ENCODE measurements at places on chromosomes 7 and 10.

DNA sequence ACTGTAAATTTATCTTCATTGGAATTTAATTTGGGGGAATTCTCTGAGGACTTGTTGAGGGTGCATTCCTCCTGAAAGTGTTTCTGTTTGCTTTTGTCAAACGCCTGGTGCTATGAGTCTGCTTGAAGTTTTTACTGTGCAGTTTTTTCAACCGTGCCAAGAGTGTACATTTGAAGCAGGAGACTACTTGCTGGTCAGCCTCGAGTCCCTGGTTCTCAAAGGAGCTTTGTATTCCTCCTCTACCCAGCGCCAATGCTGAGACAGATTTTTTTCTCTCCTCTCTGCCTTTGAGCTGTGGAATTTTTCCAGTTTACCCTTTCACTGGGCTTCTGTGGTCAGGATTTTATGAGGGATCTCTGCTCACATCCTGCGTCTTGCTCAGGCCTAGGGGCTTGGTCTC is 62.1 kb downstream of the NPY start:
- no peak for DNase-seq

DNA sequence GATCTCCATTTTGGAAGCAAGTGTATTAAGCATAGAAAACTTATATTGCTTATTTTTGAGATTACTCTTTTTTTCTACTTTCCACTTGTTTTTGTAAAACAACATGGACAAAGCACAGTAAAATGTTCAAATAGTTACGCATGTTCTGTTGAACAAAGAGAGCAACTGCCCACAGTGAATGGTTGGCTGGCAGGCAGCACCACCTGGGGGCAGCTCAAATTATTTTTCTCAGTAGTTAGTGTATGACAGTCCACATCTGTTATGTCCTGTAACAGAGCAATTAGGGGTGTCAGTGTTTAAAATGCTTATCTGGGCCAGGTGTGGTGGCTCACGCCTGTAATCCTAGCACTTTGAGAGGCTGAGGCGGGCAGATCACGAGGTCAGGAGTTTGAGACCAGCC is 46.1 kb upstream of the CACUL1 start:
- no peak for DNase-seq

DNA sequence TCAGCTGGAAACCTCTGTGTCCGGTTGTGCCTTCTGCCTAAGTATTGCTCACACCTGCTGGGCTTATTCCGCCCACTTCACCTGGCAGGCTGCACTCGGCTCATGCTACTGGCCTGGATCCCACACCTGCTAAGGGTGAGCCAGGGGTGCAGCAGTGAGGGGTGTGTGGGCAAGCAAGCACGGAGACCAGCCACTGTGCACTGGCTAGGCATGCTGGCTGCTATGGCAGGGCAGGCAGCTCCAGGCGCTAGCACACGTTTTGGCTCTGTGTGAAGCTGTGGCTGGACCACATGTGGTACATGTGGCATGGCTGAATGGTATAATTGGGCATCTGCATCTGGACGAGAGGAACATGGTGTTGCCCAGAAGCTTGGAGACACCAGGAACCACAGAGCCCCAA is 940.7 kb downstream of the NRG3 start:
- DNase-seq: no peak

- no peak for DNase-seq
Observed at GRCh38 chr7:17139081-17139480, 159.4 kb upstream of the AHR start.

- DNase-seq: no peak
Observed at GRCh38 chr7:40836218-40836617, 701.4 kb downstream of the SUGCT start.

Measured in activated CD8-positive, alpha-beta memory T cell treated with anti-CD3 and anti-CD28 coated beads for 24 hours (primary cell).